Activated CD8-positive, alpha-beta memory T cell treated with anti-CD3 and anti-CD28 coated beads, Interleukin-2, amount 50 U/mL, for 4 hours (primary cell): ENCODE measurements at places on chromosomes 5 and 9.

DNA sequence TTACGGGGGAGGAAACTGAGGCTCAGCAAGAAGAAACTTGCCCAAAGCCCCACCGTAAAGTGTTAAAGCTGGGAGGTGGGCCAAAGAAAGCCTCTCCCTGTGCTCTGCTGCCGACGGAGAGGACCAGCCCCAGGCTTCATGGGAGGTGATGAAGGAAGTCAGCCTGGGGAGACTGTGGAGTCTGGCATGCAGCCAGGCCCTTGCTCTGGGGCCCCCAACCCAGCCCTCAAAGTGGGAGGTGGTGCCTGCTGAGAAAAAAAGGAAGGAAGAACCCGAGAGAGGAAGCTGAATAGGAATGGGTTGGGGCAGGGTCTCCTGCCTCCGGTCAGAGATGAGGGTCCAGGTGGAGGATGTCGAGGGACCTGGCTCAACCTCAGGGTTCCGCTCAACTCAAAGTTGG is 3.8 kb downstream of the RNF44 start:
- DNase-seq, result no peak

DNA sequence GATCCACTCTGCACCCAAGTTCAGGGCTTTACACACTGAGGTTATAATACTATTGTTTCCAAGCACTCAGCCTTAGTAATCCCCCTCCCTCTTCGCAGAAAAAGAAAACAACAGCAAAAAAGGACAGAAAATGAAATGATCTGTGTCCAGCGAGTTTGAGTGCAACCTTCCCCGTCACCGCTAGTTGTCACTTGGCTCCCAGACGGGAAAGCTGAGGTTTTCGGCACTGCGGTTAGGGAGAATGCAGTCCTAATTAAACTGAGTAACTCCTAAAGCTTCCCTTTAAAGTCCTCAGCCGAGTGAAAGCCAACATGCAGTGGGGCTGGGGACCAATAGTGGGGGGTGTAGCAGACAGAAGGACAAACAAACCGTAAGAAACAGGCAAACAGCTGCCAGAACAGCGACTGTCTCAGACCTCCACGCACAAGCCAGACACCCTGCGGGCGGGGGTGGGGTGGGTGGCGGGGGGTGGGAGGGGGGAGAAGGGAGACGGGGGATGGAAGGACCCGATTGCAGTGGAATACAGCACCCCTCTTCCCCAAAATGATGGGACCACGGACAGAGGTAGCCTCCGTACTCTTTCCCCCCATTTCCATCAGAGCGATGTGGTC is 680 bp downstream of the GLRA1 start:
- DNase-seq, result no peak

- peak; percentile 97 for DNase-seq
These were observed at the start of gene CYSTM1 for GRCh38 chr5:140174465-140175366. Gene CYSTM1, plus strand, starts transcription at chr5:140175188. Its CDS starts 19,278 bp downstream, at chr5:140194466.

DNA sequence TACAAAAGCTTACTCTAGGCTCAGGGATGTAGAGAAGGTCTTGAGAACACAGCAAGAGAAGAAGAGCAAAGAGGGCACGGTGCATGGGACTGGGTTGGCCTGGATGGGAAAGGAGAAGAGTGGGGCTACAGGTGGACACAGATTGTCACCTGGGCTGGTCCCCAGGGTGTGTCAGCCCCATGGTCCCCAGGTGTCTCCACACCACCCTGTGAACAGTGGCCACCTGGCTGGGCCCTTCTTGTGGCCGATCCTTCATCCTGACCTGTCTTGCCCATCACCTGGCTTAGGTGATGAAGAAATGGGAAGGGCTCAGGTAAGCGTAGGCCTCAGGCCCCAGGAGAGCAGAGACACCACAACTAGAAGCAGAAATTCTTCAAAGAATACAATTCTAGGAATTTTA is 188.9 kb downstream of the TENT4A start:
- DNase-seq, result no peak

- DNase-seq, result no peak
These were observed 60.8 kb upstream of the PTGER4 start for GRCh38 chr5:40618926-40619325.

DNA sequence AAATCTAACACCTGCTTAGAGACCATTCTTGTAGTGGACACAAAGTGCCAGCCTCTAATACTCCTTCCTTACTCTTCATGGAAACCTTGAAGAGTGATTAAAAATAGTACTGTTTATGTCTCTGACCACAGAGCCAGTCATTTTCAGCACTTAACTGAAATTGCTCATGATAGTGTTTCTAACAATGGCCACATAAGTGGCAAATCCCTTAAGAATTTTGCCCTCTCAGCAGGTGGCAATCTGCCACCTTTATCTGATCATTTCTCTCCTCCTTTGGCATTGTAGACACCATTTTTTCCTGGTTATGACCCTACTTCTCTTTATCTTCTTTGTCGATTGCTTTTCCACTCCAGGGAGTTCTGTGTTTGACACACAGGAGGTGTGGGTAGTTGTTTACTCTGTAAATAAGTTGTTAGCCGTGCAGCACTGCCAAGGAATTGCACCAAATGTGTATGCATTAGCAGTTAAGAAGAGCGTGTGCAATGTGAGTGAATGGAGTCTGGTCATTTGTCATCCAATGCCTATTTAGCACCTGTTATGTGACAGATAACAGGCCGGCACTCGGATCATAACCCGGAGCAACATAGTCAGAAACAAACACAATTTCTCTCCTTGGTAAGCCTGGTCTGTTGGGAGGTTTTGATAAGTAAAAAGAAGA is 36.8 kb upstream of the STARD4 start:
- DNase-seq, result no peak

- DNase-seq, result no peak
These were observed 51.5 kb upstream of the NKD2 start for GRCh38 chr5:956941-957747.

GRCh38 chr5:69432412-69433206 is 17.7 kb downstream of the MARVELD2 start:
- no peak for DNase-seq

- DNase-seq, result no peak
These were observed 283.2 kb upstream of the POU5F2 start for GRCh38 chr5:94024620-94025019.

DNA sequence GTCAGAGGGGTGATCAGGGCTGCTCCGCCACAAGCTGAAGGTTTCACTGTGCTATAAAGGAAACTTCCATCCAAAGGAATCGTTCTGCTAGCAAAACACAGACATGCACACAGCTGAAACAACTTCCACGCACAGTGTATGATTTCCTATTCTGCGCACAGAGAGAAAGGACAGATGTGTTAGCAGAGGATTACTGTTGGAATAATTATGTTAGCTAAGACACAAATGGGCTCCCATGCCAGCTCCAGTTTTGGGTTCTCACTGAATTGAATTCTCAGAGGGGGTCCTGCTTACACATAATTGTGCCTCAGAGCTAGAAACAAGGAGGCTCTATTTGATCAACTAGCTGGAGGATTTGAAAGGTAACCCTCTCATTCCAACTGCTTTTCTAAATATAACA is 352.4 kb downstream of the IRX2 start:
- no peak for DNase-seq

DNA sequence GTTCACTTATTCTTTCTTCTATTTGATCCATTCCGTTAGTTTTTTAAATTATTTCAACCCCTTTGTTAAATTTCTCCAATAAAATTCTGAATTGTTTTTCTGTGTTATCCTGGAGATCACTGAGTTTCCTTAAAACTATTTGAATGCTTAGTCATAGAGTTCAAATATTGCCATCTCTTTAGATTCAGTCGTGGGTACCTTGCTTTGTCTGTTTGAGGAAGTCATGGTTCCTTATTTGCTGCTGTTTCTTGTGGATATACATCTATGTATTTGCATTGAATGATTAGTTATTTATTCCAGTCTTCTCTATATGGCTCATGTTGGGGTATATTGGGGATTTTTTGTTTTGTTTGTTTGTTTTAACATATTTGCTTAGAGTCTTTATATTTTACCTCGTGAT is 80.6 kb downstream of the HINT1 start:
- no peak for DNase-seq

DNA sequence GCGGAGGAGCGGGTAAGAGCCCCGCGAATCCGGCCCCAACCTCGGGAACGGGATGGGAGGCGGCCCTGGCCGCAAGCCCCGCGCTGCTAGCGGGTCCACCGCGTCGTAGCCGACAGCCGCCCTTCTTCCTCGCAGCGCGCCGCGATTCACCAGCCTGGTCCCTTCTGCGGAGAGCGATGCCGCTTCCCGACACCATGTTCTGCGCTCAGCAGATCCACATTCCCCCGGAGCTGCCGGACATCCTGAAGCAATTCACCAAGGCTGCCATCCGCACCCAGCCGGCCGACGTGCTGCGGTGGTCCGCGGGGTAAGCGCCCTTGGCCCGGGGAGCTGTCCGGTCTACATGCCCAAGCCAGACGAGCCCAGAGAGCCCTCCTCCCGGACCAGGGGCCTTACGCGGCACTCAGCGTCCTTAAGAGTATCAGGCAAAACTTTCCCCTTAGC is 335 bp downstream of the ROPN1L start:
- no peak for DNase-seq

DNA sequence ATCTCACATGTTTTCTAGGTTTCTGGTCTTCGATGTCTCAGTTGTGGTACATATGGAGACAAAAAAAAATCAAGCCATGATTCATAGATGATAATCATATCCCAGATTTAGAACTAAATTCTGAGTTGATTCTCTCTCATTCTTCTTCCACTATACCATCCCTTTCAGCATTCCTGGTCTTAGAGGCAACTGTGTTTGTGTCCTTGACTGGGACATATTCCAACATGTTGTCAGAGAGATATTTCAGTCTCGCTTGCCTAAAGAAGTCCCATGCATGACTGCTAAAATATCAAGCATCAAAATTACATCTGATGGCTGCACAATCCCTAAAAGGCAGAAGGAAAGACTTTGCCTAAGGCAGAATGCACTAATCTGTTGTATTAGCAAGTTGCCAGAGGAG is 236.6 kb downstream of the PSAT1 start:
- DNase-seq, result no peak

DNA sequence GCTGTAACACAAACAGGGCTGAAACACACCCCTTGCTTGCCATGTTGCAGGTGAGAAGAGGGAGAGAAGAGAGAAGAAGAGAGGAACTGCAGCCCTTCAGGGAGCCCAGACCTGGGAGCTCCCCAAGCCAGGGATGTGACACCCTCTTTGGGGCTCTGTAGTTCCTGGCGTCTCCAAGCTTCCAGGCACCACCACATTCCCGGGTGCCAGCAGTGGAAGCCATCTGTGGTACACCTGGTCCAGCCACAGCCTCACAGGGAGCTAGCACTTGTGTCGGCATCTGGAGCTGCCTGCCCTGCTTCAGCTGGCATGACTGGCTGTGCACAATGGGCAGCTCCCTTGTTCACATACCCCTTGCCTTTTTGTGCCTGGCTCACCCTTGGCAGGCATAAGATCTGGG is 182.1 kb downstream of the DEPDC1B start:
- DNase-seq, result no peak

DNA sequence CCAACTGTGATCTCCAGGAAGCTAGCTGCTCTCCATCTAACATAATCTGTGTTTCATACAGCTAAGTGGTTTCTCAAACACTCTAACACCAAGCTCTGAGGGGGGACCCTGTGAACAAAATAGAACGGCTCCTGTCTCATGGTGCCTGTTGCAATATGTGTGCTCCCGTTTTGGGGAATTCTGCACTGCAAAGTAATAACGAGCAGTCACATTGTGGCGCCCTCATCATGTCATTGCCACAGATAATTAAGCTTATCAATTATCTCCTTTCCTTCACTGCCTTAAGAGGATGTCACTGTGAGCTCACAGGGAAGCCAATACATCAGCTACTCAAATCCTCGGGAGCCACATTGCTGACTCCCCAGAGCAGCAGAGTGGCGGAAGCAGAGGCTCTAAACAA is 416.2 kb downstream of the SPOCK1 start:
- DNase-seq, result no peak

GRCh38 chr9:87278971-87279733 is 218.5 kb upstream of the DAPK1 start:
- DNase-seq, result no peak

DNA sequence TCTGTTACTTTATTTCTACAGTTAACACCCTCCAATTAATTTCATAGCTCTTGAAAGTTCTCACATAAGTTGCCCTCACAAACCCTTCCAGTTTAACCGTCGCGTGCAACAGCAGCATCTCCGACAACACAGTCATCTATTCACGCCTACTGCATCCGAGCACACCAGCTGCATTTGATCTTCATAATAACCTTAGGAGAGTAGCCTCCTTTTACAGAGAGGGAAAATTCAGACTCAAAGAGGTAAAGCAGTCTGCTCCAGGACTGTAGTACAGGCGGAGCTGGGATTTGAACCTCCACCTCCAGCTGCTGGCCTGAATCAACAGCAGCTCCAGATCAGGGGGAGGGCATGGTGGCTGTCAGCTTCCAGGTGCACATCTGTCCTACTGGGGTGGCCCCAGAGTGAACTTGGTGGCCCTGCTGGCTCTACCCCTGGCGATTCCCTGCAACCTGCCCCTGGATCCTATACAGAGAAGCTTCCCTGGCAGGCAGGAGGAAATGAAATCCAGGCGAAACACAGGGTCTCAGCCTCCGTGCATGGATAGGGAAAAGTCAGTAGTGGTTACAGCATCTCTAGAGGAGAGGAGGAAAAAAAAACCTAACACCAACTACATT is 71.6 kb upstream of the UNC5A start:
- DNase-seq, result no peak

DNA sequence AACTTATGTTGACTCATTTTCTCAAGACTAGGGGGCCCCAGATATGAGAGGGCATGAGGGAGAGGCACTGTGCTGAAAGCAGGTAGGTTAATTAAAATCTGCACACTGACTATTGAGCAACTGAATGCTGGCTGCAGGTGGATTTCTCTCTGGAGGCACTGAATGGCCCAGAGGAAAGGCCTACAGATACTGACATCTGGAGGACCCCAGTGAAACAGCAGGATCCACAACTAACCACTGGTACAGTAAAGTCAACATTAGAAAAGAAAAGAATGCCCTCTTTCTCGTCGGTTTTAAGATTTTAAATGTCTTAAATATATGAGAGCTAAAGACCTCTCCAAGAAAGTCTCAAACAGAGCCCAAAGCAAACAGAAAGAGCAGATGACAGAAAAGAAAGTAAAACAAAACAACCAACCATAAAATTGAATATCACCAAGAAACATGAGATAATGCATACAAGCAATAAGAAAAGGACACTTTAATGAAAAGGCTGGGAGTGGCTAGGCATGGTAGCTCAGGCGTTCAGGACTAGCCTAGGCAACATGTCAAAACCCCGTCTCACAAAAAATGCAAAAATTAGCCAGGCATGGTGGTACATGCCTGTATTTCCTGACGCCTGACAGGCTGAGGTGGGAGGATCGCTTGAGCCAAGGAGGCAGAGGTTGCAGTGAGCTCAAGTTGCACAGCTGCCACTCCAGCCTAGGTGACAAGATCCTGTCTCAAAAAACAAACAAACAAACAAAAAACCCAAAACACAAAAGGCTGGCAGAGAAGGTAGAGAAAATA is 43.3 kb downstream of the PUM3 start:
- no peak for DNase-seq
